ENCODE measurements at places on chromosomes 13 and 19.

DNA sequence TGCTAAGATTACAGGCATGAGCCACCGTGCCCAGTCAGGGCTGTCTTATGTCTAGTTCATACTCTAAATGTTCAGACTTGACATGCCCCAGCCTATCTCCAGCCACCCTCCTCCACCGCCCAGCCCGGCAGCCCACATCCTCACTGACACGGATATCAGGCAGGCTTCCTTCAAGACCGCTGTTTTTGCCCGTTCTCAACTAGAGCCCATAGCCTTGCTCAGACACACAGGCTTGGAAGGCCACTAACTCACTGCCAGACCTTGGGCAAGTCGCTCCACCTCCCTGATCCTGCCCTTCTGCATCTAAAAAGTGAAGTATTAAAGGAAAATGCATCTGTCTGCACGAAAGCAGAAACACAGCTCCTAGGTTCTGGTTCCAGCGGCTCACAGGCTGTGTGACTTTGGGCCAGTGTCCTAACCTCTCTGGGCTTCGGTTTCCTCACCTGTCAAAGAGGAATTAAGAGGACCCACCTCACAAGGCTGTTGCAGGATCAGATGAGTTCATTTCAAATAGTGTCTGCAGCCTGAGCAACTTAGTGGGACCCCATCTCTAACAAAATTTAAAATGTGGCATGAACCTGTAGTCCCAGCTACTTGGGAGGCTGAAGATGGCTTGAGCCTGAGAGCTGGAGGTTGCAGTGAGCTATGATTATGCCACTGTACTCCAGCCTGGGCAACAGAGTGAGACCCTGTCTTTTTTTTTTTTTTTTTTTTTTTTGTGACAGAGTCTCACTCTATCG lies 14.5 kb upstream of the CERS4 start:
- no peak for DNase-seq

GRCh38 chr19:44684892-44685863 lies 13.8 kb upstream of the CEACAM16 start:
- DNase-seq = no peak

DNA sequence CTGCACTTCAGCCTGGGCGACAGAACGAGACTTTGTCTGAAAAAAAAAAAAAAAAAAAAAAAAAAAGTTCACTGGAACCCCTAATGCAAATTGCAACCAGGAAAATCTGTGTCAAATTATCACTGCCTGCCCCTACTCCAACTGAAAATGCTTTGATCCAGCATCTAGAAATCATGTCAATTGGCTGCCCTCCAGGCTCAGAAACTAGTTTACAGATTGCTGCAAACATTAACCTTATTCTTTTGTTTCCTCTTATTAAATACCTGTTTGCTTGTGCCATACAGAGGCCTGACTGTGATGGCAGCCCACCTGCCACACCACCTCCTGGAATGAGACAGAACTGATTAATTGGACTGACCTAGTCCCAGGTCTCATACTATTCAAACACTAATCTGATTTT lies 18.6 kb upstream of the AKT2 start:
- DNase-seq = no peak

DNA sequence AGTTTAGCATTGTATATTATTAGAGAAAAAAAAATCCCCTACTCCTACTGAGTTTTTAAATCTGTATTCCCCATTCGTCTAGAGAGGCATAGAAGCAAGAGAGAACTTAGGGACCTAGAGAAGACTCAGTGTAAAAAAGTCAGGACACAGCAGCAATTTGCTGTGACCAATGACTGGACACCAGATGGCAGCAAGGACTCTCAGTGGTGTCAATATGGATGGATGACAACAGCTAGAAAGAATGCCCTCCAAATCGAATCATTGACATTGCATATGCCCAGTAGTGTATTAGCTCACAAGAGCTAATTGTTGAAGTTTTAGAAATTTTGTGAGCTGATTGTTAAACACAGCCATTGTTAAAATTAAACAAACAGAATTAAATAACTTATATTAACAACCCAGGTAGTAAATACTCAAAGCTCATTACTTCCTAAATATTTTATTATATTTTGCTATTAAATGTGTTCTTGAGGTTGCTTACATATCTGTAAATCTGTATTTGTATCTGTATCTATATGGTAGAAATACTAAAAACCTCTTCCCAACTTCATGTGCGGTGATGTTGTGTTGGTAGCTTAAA lies 43.9 kb downstream of the SIAH3 start:
- DNase-seq = no peak

DNA sequence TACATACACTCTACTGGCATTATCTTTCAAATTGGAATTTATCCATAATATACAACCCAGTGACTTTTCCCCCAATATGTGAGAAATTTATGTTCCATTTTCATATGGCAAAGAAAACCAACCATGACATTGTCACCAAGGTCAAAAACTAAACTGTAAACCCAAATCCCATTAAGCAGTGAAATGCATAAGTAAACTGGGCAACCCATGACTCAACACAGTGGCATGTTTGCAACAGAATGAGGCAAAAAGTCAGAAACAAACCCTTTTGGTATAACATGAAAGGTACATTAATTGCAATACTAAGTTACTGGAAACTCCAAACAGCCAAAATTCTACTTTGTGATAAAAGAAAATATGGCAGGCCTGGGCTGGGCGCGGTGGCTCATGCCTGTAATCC lies 4.9 kb downstream of the ZNF878 start:
- no peak for DNase-seq

- no peak for DNase-seq
These were observed 7.2 kb downstream of the GADD45B start for GRCh38 chr19:2483084-2483483.

- no peak for DNase-seq
These were observed 39.0 kb downstream of the C1QTNF9 start for GRCh38 chr13:24348385-24348784.

- no peak for DNase-seq
These were observed 46.7 kb downstream of the NOTCH3 start for GRCh38 chr19:15154002-15154612.

DNA sequence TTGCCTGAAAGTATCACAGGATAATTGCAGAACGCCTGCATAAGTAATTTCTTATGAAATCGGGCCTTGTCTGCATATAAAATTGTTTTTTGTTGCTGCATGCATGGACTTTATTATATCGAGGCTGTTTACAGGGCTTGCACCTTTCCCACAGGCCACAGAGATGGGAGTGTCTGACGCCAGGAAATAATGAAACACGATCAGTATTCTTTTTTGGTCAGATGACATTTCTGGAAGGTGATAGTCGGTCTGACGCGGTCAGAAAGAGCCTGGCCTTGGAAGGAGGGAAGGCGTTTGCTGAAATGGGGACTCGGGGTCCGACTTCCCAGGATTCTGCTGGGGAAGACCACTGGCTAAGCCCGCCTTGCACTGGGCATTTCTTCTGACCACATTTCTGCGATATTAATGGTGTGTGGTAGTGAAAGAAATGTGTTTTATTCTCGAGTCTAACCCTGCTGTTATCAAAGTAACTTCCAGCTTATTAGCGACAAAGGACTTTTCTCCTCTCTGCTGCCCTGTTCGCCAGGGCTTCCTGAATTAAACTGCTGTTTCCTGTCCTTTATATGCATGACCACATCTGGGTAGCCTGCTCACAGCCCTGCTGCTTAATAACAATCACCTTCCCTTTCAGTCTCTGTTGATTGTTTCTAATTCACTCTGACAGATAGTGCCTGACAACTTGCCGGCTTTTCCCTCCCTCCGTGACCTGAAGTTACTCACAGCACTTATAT lies 11.6 kb upstream of the ZNF536 start:
- no peak for DNase-seq

DNA sequence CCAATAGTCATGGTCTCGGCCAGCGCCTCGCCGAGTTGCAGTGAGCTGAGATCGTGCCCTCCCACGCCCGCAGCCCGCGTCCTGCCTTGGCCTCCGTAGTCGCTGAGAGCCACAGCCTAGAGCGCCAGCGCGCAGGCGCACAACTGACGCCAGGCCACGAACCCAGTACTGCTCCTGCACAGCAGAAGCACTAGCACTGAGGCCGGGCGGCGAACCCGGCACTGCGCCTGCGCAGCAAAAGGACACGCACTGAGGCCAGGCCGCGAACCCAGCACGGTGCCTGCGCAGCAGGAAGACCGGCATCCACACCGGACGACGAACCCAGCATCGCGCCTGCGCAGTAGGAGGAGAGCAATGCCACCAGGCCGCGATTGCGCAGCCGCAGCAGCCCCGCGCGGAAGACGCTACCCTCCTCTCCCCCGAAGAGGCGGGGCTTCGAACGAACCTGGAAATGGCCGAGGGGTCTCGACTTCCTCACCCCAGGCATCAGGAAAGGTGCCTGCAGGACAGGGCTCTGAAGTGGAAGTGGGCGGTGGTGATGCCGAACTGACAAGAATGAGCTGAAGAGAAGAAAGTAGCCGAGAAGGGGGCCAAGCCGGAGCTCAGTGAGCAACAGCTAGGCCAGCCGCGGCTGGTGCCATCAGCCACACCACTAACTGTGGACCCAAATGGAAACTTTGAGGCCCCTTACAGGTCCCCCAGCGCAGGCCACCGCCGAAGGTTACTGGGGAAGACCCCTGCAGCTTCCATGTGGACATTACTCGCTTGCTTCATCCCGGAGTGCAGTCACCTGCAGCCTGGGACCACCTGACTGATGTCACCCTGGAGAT lies 7.5 kb downstream of the F10 start:
- no peak for DNase-seq

- DNase-seq = no peak
These were observed 673 bp downstream of the TEAD2 start for GRCh38 chr19:49361438-49362047.

DNA sequence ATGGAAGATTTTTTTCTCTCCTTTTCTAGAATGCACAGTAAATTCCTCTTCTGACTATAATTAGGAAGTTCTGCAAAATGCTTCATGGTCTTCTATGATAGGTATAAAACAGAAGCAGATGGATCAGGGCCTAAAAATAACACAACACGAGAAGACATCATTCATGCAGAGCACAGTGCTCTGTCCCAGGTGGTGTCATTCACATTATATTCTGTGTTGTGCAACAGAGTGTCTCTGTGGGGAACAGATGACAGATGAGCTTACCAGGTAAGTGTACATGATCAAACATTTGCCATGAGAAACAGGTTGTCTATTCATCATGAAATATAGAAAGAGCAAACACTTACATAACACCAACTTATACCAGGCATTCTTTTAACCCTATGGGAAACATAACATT lies 288.3 kb downstream of the KCTD12 start:
- no peak for DNase-seq

GRCh38 chr19:2556221-2557092 lies 80.5 kb downstream of the GADD45B start:
- no peak for DNase-seq

GRCh38 chr13:32733690-32734089 lies 147.4 kb downstream of the PDS5B start:
- DNase-seq = no peak

DNA sequence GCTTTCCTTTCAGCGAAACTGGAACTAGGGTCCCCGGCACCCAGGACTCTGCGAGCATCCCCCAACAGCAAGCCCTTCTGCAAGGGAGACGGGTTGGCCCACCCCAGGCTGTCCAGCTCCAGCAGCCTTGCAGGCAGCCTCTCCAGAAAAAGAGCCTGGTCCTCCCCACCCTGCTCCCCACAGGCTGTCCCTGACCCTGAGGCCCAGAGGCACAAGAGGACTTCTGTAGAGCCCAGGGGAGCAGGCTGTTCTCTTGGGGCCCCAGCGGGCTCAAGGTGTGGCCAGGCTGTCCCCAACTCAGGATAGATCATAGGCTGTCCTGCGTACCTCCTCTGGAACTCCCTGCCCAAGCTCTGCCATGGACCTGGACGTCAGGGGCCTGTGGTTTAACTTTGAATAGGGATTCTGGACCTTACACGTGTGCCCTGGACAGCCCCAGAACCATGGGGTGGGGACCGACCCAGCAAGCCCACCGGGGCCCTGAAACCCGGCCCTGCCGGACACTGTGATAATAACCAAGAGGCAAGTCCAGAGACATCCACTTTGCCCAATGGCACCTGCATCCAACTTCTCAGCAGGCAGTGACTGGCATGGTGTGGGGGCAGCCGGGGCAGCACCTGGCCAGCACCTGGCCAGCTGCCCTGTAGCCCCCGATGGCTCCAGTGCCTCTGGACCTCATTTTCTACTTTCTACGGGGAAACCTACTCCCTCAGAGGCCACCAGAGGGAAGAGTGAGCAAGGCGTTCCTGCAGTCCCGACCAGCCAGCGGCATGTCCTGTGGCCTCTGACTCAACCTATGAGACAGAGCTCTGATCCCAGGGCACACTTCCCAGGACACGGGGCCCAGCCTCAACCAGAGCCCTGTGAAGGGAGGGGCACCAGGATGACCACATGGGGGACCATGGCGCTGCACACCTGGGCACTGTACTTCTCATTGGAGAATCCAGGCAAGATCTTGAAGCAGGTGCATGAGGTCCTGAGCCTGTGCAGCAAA lies 50.9 kb upstream of the TPM4 start:
- DNase-seq = no peak

GRCh38 chr13:46149272-46150133 lies 32.5 kb downstream of the LCP1 start:
- DNase-seq = no peak

Measured in NCI-H2107 (cell line).